Stimulated activated CD4-positive, alpha-beta T cell treated with anti-CD3 and anti-CD28 coated beads, Interleukin-15, amount 100 ng/mL, for 1 hour (primary cell): ENCODE measurements at places on chromosomes 11 and 22.

DNA sequence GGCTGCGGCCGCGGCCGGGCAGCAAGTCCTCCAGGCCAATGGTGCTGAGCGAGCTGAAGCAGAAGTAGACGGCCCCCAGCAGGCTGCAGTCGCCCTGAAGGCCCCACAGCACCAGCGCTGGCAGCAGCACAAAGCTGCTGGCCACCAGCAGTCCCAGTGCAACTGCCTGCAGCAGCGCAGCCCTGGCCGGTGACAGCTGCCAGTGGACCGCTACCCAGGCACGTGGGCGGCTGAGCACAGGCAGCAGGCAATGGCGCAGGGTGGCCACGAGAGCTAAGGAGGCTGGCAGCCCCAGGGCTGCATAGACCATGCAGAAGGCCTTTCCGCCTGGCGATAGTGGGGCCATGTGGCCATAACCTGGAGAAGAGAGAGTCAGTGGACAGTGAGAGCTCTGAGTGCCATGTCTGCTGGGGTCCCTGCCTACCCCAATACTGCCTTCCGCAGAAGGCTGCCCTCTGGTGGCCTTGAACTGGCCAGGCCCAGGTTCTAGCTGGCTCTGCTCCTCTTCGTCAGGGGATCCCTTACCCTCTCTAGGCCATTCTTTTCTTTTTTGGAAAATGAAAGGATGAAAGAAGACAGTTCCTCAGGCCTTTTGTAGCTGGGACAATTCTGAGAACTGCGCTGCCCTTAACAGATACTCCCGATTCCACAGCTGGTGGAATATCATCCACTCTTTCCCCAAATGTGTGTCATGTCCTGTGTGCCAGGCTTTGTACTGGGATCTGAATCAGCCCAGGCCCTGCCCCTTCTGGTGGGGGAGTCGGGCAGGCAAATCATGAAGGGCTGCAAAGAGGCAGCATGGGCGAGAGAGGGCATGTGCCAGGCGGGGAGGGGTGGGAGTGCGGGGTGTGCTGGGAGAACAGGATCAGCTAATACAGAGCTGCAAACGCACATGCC is 1.8 kb downstream of the KCNK7 start:
- no peak for DNase-seq

DNA sequence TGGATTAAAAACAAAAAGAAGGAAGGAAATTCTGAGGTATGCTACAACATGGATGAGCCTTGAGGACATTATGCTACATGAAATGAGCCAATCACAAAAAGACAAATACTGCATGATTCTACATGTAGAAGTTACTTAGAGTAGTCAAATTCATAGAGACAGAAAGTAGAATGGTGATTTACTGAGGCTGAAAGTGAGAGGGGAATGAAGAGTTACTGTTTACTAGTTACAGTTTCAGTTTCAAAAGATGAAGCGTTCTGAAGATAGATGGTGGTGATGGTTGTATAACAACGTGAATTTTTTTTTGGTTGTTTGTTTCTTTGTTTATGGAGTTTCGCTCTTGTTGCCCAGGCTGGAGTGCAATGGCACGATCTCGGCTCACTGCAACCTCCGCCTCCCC is 9.5 kb downstream of the OR5P2 start:
- DNase-seq, result no peak

DNA sequence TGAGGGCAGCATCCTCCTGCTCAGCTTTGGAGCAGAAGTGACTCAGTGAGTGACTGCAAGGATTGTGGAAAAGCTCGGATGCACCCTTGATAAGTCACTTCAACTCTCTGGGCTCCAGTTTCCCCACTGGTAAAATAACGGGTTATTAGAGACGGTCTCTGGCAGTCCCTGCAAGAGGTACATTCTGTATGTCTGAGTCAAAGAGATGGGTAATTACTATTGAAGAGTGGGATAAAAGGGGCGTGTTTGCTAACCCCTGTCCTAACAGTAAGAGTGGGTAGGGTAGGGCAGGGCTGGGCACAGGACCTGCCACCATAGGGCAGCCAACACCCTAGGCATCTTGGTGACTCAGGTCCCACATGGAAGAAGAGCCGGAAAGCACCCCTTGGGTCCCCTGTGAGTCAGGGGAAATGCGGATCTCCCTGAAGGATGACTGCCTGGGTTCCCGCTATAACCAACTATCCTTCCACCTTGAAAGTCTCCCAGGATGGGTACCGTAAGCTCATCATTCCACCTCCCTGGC is 7.3 kb upstream of the AHNAK start:
- no peak for DNase-seq

DNA sequence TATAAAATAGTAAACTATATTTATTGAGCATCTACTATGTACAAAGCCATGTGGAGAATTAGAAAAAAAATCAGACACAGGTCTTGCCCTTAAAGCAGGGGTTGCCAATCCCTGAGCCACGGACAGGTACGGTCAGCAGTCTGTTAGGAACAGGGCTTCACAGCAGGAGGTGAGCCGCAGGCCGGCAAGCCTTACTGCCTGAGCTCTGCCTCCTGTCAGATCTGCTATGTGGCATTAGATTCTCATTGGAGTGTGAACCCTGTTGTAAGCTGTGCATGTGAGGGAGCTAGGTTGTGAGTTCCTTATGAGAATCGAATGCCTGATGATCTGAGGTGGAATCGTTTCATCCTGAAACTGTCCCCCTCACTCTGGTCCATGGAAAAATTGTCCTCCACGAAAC is 2.1 kb upstream of the RAG2 start:
- DNase-seq, result no peak
